Naive thymus-derived CD8-positive, alpha-beta T cell (primary cell): ENCODE measurements at places on chromosomes 3 and 15. TPM values are rescaled to one million over a fixed set of nuclear protein-coding genes. Genes with fewer than 3 reads are reported as not detected.

- peak overlapping the region; percentile 92 for H3K27ac ChIP-seq
- H3K4me1 ChIP-seq = peaks cover 84% of the 10 kb centered on the region
- no peaks in the 10 kb centered on the region for H3K36me3 ChIP-seq
- DNase-seq = no peak
Observed at GRCh38 chr3:50620420-50620819, 3.5 kb downstream of the MAPKAPK3 start.

GRCh38 chr3:194373899-194374298, 4.4 kb upstream of the LRRC15 start:
- no peaks in the 10 kb centered on the region for H3K36me3 ChIP-seq
- H3K27ac ChIP-seq = no peak overlapping the region
- no peak overlapping the region for H3K4me3 ChIP-seq
- peaks cover 32% of the 10 kb centered on the region for H3K27me3 ChIP-seq

DNA sequence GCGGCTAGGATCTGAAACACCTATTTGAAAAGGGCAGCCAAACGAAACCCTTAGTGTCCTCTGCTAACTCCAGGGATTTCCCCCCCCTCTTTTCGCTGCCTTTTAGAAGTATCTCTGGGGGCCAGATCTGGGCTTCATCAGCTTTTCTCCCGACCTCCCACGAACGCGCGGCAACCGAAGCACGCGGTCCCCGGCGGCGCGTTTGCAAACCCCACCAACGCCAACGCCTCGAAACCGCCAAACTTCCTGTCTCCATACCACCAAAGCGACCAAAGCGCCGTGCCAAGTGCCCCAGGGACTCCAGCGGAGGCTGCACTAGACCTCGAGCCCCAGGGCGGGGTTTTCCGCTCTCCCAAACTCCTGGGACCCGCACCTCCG, 155.8 kb upstream of the FRMD4B start:
- no peaks in the 10 kb centered on the region for H3K4me1 ChIP-seq
- H3K36me3 ChIP-seq = no peaks in the 10 kb centered on the region
- H3K27ac ChIP-seq = no peak overlapping the region

GRCh38 chr3:195450731-195451229, 8.0 kb upstream of the ACAP2 start:
- H3K4me3 ChIP-seq = no peak overlapping the region
- H3K27ac ChIP-seq = no peak overlapping the region
- H3K36me3 ChIP-seq = no peaks in the 10 kb centered on the region
- H3K27me3 ChIP-seq = no peaks in the 10 kb centered on the region

Gene RBM5
- 19.7 TPM for polyA plus RNA-seq
